ENCODE measurements at places on chromosomes 12 and 14. TPM values are rescaled to one million over a fixed set of nuclear protein-coding genes. Genes with fewer than 3 reads are reported as not detected.

DNA sequence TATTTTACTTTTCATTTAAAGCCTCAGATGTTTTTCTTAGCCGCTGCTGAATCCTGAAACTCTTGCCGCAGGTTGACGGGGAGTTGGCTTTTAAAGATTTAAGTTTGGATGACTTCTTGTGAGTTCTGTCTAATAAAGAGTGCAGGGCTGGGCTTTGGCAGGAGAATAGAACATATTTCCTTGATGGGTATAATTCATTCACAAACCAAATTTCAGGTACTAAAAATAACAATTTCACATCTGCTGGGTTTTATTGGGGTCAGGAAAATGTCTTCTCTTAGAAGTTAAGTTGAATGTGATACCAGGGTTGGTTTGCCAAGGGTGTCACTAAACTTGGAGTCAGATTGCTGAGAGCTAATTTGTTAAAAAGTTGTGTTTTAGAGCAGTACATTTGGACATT lies 9.7 kb downstream of the SP1 start:
- no peak for DNase-seq
- H3K27me3 ChIP-seq = no peaks in the 10 kb centered on the region
- H3K4me1 ChIP-seq = no peaks in the 10 kb centered on the region
- peak overlapping the region; percentile 38 for H3K27ac ChIP-seq
- no peaks in the 10 kb centered on the region for H3K36me3 ChIP-seq

GRCh38 chr12:76708296-76708695 lies 55.6 kb upstream of the ZDHHC17 start:
- H3K27ac ChIP-seq = no peak overlapping the region
- DNase-seq = no peak
- H3K4me3 ChIP-seq = no peak overlapping the region
- no peaks in the 10 kb centered on the region for H3K36me3 ChIP-seq
- H3K27me3 ChIP-seq = no peaks in the 10 kb centered on the region
- peaks cover 7% of the 10 kb centered on the region for H3K4me1 ChIP-seq

- no peaks in the 10 kb centered on the region for H3K27me3 ChIP-seq
- no peaks in the 10 kb centered on the region for H3K4me1 ChIP-seq
- H3K36me3 ChIP-seq = no peaks in the 10 kb centered on the region
- no peak overlapping the region for H3K4me3 ChIP-seq
- no peak for DNase-seq
Observed at GRCh38 chr14:97185186-97185585, 388.0 kb downstream of the VRK1 start.

- DNase-seq = no peak
- no peak overlapping the region for H3K27ac ChIP-seq
- no peaks in the 10 kb centered on the region for H3K4me1 ChIP-seq
- peak overlapping the region; percentile 5 for H3K4me3 ChIP-seq
Observed at GRCh38 chr14:84482256-84483071, 1047.5 kb upstream of the FLRT2 start.

- no peak overlapping the region for H3K27ac ChIP-seq
- H3K27me3 ChIP-seq = no peaks in the 10 kb centered on the region
- no peak for DNase-seq
- no peaks in the 10 kb centered on the region for H3K36me3 ChIP-seq
- no peaks in the 10 kb centered on the region for H3K4me1 ChIP-seq
Observed at GRCh38 chr12:40581889-40582288, 110.3 kb upstream of the CNTN1 start.

The RERGL gene
- 18.4 TPM for total RNA-seq

The SLCO1C1 gene
- 4.6 TPM for total RNA-seq

Data from tibial nerve (tissue), 4 donors.